ENCODE measurements at places on chromosomes 5 and 9.
A peak's percentile ranks its signal among the peaks of the same experiment; 100 is the strongest.

DNA sequence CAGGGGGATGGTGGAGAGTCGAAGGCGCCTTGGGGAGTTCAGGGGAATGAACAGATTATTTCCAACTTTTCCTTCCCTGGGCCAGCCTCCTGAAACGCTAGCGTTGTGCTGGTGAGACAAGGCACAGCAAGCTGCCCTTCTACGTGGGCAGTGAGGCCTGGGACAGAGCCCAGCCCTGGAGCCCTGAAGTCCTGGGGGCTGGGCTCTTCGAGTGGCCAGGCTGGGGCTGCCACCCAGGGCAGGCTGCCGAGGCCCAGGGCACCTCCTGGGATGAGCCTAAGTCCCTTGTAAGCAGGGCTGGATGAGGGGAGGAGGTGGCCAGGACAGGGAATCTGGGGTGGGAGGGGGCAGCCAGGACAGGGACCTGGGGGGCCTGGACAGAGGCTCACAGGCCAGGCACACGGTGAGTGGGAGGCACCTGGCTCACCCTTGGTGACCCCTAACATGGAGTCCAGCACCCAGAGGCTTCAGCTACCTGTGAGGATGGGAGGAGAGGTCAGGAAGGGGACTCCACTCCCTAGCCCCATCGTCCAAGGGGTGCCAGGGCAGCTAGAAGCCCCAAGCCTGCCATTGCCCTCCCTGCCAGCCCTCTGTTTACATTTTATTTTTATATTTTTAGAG is 1.3 kb upstream of the LCN12 start:
- no peak for DNase-seq

DNA sequence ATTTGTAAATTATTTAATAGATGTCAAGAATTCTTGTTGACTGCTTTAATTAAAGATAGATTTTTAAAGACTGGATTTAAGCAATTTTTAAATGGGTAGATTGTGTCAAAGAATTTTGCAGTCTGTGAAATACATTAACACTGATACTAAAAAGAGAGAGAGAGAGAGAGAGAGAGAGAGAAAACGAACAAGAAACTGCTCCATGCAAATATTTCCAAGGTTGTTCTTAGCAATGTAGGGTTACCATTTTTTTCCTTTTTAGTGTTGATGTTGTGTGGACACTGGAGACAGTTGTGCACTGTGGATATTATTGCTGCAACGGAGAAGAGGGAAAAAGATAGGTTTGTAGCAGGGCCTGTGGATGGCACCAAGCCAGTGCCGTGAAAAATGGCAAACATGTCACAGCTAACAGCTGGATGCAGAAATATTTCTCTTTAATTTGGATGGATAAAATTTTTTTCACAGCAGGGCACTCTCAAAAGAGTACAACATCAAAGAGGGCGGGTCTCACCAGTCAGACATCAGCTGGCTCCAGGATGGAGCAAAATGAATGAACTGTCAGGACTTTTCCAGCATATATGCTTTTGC is 58.2 kb downstream of the PRDM6 start:
- DNase-seq: no peak

DNA sequence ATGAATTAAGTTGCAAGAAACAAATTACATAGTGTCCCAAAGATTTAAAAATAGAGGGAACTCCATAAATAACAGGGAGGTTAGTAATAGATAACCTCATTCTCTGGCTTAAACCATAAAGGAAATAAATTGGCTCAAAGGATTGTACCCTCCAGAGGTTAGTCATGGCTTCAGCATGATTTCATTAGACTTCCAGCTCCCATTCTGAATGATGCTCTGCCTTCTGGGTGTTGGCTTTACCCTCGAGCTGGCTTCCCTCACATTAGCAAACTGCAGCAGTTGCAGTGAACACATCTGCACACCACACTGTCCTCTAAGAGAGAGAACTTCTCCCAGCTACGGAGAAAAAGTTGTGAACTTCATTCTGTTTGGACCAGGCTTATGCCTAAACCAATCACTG is 70.4 kb downstream of the RGS7BP start:
- DNase-seq: no peak

DNA sequence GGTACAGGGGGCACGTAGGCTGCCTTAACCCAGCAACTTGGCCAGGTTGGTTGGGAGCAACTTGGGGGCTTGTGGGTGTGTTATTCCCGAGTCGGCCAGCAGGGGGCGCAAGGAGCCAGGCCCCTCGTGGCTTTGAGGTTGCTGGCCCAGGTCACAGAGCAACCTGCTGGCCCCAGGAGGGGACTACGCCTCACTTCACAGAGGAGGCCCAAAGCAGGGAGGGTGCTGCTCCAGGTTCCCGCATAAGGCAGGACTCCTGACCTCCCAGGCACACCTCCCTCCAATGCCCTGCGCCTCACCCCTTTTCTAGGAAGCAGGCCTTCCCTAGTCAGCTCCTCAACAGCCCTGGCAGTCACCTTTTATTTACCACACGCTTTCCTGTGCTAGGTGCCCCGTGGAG is 18.1 kb downstream of the KYAT1 start:
- DNase-seq: peak; percentile 82

GRCh38 chr5:76664079-76664478 is 40.9 kb upstream of the F2RL2 start:
- no peak for DNase-seq

GRCh38 chr5:140338336-140338735 is 8.1 kb downstream of the HBEGF start:
- no peak for DNase-seq

GRCh38 chr9:113350937-113351336 is 1.6 kb downstream of the BSPRY start:
- no peak for DNase-seq

DNA sequence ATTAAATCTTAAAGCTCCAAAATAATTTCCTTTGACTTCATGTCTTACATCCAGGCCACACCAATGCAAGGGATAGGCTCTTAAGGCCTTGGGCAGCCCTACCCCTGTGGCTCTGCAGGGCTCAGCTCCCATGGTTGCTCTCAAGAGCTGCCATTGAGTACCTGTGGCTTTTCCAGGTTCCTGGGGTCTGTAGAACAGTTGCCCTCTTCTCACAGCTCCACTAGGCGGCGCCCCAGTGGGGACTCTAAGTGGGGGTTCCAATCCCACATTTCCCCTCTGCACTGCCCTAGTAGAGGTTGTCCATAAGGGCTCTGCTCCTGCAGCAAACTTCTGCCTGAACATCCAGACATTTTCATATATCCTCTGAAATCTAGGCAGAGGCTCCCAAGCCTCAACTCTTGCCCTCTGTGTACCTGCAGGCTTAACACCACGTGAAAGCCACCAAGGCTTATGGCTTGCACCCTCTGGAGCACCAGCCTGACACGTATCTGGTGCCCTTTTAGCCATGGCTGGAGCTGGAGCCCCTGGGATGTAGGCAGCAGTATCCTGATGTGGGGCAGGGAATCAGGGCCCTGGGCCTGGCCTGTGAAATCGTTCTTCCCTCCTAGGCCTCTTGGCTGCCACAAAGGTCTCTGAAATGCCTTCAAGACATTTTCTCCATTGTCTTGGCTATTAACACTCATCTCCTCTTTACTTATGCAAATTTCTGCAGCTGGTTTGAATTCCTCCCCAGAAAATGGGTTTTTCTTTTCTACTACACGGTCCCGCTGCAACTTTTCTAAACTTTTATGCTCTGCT is 185.1 kb downstream of the SMARCA2 start:
- no peak for DNase-seq

GRCh38 chr9:78406146-78406545 is 109.2 kb downstream of the PSAT1 start:
- no peak for DNase-seq

DNA sequence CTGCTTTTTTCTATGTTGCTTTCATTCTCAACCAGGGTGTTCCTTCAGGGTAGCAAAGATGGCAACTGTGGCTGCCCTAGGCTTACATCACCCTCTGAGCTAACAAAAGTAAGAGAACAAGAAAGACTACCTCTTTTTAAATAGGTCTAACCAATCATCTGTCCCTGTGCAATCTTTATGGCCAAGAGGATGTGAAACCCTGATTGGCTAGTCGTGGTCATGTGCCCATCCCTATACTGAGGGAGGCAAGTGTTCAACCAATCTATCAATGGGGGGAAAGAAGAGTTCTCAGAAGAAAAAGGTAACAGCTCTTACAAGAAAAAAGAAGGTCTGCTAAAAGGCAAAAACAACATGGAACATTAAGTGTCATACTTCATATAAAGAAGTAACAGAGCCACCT is 11.7 kb upstream of the SNCAIP start:
- no peak for DNase-seq

- DNase-seq: peak; percentile 19
Observed at GRCh38 chr9:4985386-4986266, 554 bp downstream of the JAK2 start.

DNA sequence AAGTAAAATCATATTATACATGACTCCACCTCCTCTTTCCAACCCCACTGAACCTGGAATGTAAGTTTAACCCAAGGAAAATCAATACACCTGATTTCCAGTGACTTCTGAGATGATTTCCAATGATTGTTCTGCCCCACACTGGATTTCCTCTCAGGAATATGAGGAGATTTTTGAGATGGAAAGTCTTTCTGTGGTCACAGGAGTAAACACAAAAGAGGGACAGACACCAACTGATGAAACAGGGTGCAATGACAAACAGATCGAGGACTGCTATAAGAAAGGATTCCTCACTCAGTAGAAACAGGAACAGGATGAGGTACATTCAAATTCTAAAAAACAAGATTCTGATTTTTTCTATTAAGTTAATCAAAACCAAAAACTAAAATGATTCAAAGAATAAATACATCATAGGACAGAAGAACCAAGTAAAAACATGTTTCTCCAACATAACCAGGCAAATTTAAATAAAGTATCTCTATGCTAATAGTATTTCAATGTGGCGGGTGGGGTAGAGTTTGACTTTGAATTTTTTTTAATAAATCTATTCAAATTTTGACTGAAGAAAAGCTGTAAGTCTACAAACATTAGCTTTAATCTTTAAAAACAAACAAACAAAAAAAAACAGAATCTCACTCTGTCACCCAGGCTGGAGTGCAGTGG is 42.1 kb downstream of the DTWD2 start:
- DNase-seq: no peak

DNA sequence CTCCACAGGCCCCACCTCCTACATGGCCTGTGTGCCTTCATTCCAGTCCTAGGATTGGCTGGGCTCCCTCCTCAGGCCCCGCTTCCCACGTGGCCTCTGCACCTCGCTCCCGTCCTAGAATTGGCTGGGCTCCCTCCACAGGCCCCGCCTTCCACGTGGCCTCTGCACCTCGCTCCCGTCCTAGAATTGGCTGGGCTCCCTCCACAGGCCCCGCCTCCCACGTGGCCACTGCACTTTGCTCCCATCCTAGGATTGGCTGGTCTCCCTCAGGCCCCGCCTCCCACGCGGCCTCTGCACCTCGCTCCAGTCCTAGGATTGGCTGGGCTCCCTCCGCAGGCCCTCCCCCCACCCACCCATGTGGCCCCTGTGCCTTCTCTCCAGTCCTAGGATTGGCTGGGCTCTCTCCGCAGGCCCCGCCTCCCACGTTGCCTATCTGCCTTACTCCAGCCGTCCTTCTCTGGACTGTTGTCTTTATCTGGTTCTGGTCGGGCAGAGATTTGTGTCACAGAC is 45.3 kb upstream of the CACNA1B start:
- DNase-seq: no peak

- DNase-seq: no peak
Observed at GRCh38 chr5:8825139-8825757, 720.6 kb downstream of the SEMA5A start.

GRCh38 chr9:447230-448025 is 232.8 kb downstream of the DOCK8 start:
- DNase-seq: peak; percentile 83

- no peak for DNase-seq
Observed at GRCh38 chr5:139061274-139061673, 136.9 kb downstream of the SIL1 start.

DNA sequence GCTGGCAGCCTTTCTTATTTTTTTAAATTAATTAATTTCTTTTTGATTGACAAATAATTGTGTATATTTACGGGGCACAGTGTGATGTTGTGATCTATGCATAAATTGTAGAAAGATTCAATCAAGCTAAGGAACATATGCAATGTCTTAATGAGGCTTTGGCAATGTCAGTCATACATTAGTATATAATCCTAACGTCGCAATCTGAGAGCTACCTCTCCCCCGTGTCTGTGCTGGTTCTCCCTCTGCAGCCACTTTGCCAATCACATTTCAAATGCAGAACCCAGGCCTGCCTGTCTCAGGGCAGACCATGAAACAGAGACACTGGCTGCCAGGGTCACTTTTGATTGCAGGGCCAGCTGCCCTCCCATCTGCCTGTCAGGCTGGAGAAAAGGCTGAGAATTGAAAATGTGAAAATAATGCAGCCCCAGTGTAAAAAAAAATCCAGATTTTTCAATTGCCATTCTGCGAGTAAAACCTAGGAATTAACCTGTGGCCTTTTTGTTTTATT is 56.3 kb downstream of the SLC24A2 start:
- DNase-seq: no peak

GRCh38 chr5:73999297-73999696 is 373.3 kb downstream of the ARHGEF28 start:
- DNase-seq: no peak

GRCh38 chr9:15423231-15423985 is 732 bp downstream of the SNAPC3 start:
- peak; percentile 20 for DNase-seq

DNA sequence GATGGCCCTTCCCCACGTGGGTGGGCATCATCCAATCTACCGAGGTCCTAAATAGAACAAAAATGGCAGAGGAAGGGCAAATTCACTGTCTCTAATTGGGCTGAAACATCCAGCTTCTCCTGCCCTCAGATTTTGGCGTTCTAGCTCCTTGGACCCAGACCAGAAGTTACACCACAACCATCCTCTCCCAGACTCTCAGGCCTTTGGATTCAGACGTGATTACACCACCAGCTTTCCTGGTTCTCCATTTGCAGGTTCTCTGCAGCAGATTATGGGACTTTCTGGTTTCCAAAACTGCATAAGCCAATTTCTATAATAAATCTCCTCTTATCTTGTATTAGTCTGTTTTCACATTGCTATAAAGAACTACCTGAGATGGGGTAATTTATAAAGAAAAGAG is 73.6 kb upstream of the STARD4 start:
- no peak for DNase-seq

DNA sequence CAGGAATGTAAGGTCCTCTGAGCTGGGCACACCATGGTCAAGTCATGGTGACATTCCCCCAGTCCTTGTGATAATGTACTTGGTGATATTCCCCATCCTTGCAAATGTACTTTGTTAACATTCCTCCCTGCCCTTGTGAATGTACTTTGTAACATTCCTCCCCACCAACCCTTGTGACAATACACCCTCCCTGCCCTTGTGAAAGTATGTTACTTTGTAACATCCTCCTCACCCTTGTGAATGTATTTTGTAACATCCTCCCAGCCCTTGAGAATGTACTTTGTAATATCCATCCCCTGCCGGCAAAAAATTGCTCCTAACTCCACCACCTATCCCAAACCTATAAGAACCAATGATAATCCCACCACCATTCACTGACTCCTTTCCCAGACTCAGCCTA is 53.3 kb downstream of the RAPGEF6 start:
- no peak for DNase-seq

DNA sequence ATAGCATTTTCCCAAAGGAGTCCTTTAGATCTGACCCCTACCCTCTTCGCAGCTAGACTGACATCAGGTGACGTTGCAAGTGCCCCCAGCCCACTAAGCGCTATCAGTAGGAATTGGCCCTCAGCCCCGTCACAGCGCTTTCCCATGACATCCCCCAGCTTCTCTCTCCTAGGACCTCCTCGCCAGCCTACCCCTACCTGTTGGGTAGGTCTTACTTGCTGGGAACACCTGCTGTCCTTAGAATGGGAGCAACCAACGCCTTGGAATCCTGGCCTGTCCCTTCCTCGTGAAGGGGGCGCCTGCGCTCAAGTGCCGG is 584 bp upstream of the PIP5K1B start:
- no peak for DNase-seq

Measured in CD4-positive, alpha-beta T cell treated with Interleukin-15 for 4 hours (primary cell).